Naive thymus-derived CD4-positive, alpha-beta T cell (primary cell): ENCODE measurements at places on chromosomes 5 and 9.

DNA sequence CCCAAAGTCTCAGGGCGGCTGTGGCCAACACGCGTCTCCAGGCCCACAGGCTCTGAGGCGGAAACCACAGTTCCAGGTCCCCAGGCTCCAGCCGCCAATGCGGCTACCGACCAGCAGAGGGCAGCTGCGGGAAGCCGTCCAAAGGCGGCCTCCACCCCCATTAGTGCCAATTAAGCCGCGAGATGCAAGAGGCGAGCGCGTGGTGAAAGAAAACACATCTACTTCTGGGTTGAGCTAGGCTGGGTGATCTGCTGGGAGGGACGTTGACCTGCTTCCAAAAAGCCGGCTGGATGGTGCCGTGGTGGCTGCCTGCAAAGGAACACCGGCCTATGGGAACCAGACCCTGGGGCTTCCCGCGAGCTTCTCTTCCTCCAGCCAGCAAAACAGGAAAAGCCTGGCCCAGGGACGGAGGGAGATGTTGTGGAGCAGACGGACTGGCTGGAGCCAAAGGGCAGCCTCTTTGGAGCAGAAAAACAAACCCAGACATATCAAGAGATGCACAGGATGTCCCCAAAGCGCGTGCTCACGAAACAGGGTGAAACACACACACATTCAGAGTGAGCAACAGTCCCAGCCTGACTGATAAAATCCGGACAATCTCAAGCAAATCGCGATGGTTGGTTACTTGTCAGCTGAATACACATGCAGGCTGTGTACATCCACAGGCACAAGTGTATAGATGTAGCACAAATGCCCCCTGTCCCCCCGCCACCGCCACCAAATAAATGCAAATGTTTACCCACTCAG lies 187.1 kb upstream of the BRINP1 start:
- no peaks in the 10 kb centered on the region for H3K27me3 ChIP-seq
- H3K27ac ChIP-seq: no peak overlapping the region
- no peaks in the 10 kb centered on the region for H3K4me1 ChIP-seq
- H3K4me3 ChIP-seq: no peak overlapping the region
- H3K36me3 ChIP-seq: no peaks in the 10 kb centered on the region

GRCh38 chr9:95516221-95516733 lies 494 bp downstream of the PTCH1 start:
- H3K4me3 ChIP-seq: peak overlapping the region; percentile 85
- no peak for DNase-seq
- H3K36me3 ChIP-seq: no peaks in the 10 kb centered on the region
- H3K27ac ChIP-seq: no peak overlapping the region

GRCh38 chr9:129752900-129753729 lies at the start of gene PTGES:
Gene PTGES (minus strand): TSS chr9:129753042. CDS start chr9:129753012, 30 bp downstream.
- no peaks in the 10 kb centered on the region for H3K36me3 ChIP-seq
- no peak within 1 kb of the TSS for H3K27ac ChIP-seq
- peak; percentile 59 for DNase-seq
- no peaks in the 10 kb centered on the region for H3K27me3 ChIP-seq

DNA sequence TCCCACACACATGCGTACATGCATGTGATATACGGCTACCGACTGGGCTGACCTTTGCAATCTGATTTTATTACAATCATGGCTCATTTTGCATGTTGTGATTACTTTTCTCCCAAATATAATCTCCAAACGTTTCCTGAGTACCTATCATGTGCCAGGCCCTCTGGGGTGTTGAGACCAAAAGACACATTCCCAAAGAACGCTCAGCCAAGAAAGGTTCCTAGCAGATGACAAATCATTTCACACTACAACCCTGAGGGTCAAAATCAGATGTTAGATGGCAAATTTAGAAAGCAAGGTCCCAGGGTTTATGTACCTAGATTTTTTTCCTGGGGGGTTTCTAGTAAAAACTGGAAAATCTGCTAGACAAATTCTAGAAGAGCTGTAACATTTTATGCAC lies 32.4 kb upstream of the SLC25A51 start:
- no peak overlapping the region for H3K4me3 ChIP-seq
- no peaks in the 10 kb centered on the region for H3K4me1 ChIP-seq
- H3K27me3 ChIP-seq: no peaks in the 10 kb centered on the region
- H3K27ac ChIP-seq: no peak overlapping the region
- no peaks in the 10 kb centered on the region for H3K36me3 ChIP-seq

DNA sequence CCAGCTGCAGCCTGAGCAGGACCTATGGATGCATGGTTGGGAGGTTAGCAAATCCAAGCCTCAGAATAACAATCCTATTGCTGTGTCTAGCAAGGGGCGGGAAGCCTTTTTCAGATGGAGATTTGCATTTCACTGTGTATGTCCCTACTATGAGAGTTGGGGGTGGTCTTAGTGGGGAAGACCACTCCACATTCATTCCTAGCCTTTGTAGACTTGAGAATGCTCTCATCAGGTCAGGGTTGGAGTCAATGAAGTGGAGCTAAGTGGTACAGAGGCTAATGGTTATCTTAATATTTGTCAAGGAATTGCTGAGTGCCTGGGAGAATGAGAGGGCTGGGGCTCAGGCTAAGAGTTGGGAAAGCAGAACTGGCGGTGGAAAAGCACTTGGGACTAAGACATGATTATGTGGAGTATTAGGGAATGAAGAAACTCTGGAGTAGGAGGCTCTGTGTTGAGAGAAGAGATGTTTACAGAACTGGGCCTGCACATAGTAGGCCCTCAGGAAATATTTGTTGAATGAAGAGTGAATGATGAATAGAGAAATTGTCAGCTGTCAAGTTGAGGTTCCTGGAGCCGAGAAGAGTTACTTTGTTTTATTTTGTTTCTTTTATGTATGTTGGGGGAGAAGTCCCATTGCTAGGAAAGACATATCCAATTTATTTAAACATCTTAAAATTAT lies 175.5 kb upstream of the SPRY4 start:
- H3K4me1 ChIP-seq: no peaks in the 10 kb centered on the region
- no peak overlapping the region for H3K4me3 ChIP-seq
- no peak for DNase-seq
- H3K27ac ChIP-seq: no peak overlapping the region

DNA sequence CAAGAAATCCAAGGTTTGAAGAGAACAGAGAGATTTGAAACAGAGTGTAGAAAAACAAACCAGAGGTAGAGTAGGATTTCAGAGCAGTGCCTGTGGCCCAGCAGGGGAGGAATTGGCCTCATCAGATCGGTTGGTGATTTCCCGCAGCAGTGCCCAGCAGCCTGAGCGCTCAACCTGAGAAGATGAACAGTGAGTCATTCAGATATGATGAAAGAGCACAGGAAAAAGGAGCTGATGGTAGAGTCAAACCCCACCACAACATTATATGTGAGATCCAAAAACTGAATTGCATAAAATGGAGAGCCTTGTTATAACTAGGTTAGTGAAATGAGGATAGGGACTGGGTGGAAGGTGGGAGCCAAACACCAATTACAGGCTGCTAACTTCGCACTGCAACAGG lies 248.9 kb downstream of the PIK3R1 start:
- no peaks in the 10 kb centered on the region for H3K27me3 ChIP-seq
- no peaks in the 10 kb centered on the region for H3K4me1 ChIP-seq
- no peak overlapping the region for H3K4me3 ChIP-seq
- no peak overlapping the region for H3K27ac ChIP-seq
- no peak for DNase-seq
- no peaks in the 10 kb centered on the region for H3K36me3 ChIP-seq

DNA sequence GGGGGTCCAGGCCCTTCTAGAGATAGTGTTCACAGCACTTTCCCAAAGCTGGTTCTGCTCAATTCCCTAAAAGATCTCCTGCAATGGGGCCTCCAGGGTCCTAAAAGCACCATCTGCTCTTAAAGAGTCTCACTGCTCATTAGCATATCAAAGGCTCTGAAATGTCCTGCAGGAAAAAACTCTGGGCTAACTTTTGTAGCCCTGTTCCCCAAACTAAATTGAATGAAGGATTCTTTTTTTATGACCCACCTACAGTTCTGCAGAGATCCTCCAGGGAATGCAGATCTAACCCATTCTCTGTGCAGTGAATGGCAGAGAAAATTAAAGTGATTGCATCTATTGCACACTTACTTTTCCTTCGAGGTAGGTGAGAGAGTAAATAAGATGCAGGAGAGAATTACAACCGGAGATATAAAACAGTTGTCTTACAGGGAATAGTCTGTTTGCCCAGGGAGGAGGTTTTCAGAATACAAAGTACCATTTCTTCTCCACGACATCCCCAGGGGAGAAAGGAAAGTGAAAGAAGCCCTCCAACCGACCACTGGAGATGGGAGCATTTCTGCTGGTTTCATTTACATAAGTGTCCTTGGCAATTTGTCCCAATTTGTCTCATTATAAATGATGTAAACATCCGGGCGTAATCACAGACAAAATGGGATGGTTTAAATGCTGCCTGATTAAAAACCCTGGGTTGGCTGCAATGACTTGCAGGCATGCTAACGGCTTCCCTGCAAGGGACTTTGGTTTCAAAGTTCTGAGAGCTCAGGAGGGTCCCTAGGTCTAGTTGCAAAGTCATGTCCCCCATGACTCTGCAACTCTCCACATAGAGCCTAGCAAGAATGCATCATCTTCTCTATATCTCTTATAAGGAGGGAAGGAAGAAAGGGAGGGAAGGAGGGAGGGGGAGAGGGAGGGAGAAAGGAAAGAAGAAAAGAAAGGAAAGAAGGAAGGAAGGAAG lies 114.0 kb downstream of the KCNIP1 start:
- no peak for DNase-seq
- H3K36me3 ChIP-seq: no peaks in the 10 kb centered on the region
- H3K27ac ChIP-seq: no peak overlapping the region
- no peaks in the 10 kb centered on the region for H3K4me1 ChIP-seq

DNA sequence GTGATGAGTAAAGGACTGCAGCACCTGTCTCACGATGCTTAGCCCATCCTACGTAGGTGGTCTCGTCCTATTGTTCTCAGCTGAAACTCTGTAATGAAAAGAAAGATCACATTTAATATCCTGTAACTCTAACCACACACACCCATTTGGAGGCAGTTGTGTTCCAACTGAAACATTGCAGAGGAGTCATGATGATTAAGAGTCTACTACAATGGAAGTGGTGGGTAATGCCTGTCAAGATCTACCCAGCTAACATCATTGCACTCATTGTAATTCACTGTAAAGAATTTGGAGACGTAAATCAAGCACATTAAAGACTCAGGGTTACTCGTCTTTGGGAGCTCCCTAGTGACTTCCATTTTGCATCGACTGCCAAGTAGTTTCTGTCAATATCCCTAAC lies 106.0 kb upstream of the PTPN3 start:
- no peak overlapping the region for H3K4me3 ChIP-seq
- no peak overlapping the region for H3K27ac ChIP-seq
- no peaks in the 10 kb centered on the region for H3K4me1 ChIP-seq
- no peak for DNase-seq
- H3K36me3 ChIP-seq: no peaks in the 10 kb centered on the region
- H3K27me3 ChIP-seq: no peaks in the 10 kb centered on the region

GRCh38 chr9:120212153-120212852 lies 367.7 kb downstream of the CDK5RAP2 start:
- H3K36me3 ChIP-seq: no peaks in the 10 kb centered on the region
- H3K27ac ChIP-seq: no peak overlapping the region
- H3K4me3 ChIP-seq: no peak overlapping the region
- DNase-seq: no peak

GRCh38 chr9:105065098-105066088 lies 137.4 kb upstream of the ABCA1 start:
- H3K4me3 ChIP-seq: no peak overlapping the region
- no peaks in the 10 kb centered on the region for H3K27me3 ChIP-seq
- no peak for DNase-seq
- no peaks in the 10 kb centered on the region for H3K4me1 ChIP-seq

GRCh38 chr9:92589923-92590322 lies 54.1 kb upstream of the ECM2 start:
- no peaks in the 10 kb centered on the region for H3K27me3 ChIP-seq
- no peaks in the 10 kb centered on the region for H3K4me1 ChIP-seq
- DNase-seq: no peak
- no peak overlapping the region for H3K27ac ChIP-seq
- H3K4me3 ChIP-seq: no peak overlapping the region

DNA sequence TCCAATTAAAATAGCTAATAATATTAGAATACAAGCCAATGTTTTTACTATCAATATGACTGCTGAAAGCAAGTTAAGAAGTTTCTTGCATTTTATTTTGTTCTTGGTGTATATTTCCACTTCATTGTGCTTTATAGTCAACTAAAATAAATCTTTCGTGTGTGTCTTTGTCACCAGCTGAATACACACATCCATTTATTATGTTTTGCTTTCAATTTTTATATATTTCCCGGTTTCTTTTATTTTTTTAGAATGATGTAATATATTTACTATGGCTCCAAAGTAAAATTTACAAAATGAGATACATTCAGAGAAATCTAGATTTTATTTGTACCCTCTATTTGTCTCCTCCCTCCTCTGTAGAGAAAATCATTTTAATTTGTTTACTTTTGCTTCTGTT lies 495.9 kb upstream of the PAPPA start:
- no peak for DNase-seq
- no peak overlapping the region for H3K27ac ChIP-seq
- H3K27me3 ChIP-seq: no peaks in the 10 kb centered on the region
- H3K36me3 ChIP-seq: no peaks in the 10 kb centered on the region

DNA sequence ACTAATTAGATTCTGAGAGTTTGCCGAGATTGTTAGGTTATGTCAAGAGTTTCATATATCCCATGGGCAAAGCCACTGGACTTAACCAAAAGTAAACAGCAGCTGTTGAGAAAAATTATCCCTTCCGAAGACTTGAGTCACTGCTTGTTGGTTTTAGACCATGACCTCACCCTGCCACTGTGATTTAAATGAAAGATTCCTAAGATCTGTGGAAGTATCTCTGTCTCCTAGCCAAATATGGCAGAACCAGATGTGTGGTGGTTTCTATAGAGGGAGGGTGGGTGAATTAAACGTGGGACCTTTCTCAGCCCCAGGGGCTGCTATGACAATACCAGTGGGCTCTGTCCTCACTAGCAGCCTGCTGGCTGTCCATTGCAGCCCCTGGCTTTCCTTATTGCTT lies 19.3 kb downstream of the DMRT3 start:
- H3K4me3 ChIP-seq: no peak overlapping the region
- no peaks in the 10 kb centered on the region for H3K4me1 ChIP-seq
- no peaks in the 10 kb centered on the region for H3K36me3 ChIP-seq
- no peaks in the 10 kb centered on the region for H3K27me3 ChIP-seq
- H3K27ac ChIP-seq: no peak overlapping the region

- no peak overlapping the region for H3K27ac ChIP-seq
- H3K4me3 ChIP-seq: no peak overlapping the region
- H3K36me3 ChIP-seq: no peaks in the 10 kb centered on the region
- peaks cover 6% of the 10 kb centered on the region for H3K4me1 ChIP-seq
These were observed 2.1 kb downstream of the MAMDC4 start for GRCh38 chr9:136854113-136854841.

- peak overlapping the region; percentile 53 for H3K4me3 ChIP-seq
- H3K27ac ChIP-seq: no peak overlapping the region
- H3K4me1 ChIP-seq: peaks cover 12% of the 10 kb centered on the region
These were observed 35.3 kb upstream of the CLPTM1L start for GRCh38 chr5:1380011-1380817.

DNA sequence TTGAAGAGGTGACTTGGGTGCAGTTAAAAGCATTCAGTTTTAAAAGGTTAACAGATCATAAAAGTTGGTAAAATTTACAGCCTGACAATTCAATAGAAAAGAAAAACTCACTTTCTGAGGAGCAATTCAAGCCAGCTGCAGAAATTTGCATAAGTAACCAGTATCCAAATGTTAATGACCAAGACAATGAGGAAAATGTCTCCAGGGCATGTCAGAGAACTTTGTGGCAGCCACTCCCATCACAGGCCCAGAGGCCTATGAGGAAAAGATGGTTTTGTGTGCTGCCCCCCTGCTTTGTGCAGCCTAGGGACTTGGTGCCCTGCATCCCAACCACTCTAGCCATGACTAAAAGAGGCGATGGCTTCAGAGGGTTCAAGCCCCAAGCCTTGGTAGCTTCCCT lies 1406.5 kb upstream of the ACO1 start:
- H3K4me3 ChIP-seq: no peak overlapping the region
- H3K27me3 ChIP-seq: no peaks in the 10 kb centered on the region
- no peak for DNase-seq
- H3K27ac ChIP-seq: no peak overlapping the region
- no peaks in the 10 kb centered on the region for H3K4me1 ChIP-seq
